ENCODE measurements at places on chromosomes 7 and 10. TPM values are rescaled to one million over a fixed set of nuclear protein-coding genes. Genes with fewer than 3 reads are reported as not detected.

DNA sequence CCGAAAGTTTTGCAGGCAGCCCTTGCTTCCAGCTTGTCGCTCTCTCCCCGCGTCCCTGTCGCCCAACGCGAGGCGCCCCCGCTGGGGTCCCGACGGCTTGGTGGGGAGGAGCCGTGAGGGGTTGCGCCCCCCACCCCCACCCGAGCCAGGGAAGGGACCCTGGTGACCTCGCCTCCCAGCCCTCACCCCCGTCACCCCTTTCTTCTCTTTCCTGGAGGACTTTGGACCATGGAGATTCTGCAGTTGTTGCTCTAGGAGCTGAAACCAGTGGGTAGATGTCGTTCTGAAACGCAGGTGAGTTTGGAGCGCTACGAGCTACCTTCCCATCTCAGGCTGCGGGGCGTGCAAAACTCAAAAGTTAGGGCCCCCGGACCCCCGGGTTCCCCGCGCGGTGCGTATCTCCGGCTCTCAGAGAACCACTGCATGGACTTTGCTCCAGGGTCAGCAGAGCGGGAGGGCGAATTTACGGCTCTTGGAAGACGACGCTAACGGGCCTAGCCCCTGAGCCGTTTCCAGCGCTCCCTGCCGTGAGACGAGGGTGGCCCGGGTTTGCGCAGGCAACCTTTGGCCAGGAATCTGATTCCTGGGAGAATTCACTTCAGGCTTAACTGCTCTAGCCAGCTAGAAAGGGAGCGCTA is 684 bp upstream of the ATXN7L1 start:
- DNase-seq = no peak

GRCh38 chr7:18788026-18788425 is 292.5 kb downstream of the HDAC9 start:
- DNase-seq = no peak

DNA sequence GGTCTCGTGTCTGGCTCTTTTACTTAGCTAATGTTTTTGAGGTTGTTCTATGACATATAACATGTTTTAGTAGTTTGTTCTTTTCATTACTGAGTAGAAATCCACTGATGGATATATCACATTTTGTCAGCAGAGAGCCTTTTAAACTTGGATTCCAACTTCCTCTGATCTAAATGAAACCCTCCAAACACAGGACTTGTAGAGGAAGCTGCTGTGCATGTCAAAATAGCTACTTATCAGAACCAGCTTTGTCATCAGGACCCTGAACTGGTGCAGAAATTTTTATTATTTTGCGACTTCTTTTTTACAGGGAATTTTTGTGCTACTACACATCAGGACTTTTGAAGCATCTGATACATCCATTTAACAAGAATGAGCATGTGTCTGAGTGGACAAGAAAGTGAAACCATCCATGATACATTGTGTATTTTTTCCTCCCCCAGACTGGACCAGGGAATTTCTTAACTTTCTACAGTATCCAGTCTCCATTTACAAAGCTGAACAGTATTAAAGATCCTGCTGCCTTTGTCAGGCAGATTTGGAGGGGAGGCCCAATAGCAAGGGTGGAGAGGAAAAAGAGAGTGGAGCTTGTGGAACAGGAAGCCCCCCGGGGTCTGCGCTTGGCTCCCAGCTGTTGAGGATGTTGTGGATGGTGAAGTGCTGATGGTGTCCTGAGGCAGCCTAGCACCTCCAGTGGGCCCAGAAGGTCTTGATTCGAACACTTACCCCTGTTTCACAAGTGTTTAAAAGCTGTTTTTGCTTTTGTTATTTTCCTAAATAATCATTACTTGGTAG is 29.3 kb upstream of the MTPAP start:
- DNase-seq = no peak

DNA sequence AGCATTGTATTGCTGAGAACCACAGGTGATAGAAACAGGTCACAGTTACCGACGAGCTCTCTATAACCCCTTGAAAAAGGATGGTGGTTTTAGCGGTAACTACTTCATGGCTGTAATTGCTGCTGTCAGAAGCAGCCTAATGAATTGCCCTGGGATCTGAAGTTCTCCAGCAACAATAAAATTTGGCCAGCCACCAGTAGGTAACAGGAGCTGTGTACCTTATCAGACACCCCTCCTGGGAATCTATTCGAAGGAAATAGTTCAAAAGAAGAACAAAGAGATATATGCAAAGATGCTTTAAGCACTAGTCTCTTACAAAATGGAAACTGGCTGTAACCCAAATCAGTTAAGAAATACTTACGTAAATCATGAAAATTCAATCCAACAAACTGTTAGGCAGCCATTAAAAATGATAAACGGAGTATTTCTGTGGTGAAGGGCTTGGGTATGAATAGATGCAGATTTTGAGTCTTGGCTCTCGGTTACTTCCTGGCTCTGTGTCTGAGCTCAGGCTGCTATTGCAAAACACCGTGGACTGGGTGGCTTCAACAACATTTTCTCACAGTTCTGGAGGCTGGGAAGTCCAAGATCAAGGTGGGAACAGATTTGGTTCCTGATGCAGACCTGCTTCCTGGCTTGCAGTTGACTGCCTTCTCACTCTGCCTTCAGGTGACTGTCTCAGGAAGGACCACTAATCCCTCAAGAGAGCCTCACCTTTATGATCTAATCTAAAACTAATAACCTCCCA is 1.6 kb downstream of the MSRB2 start:
- no peak for DNase-seq

DNA sequence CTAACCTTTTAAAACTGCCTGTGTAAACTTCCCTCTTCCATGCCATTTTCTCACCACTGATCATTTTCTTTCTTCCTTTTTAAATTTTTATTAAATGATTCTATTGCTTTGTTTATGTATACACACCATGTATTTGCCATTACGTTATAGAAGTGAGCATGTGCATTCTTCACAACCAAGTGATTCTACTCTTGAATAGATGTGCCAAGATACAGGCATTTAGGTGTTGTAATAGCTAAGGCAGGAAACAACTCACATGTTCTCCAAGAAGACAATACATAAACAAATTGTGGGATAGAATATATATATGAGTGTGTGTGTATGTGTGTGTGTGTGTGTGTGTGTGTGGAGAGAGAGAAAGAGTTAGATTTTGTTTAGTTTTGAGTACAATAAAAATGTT is 202.6 kb upstream of the SEMA3E start:
- DNase-seq = no peak

- DNase-seq = no peak
Measured at GRCh38 chr10:47246406-47247147, 53.4 kb upstream of the GDF10 start.

Gene DKK1
- polyA plus RNA-seq = 575 TPM

Gene SOSTDC1
- polyA plus RNA-seq = not detected

Gene ANXA11
- polyA plus RNA-seq = 210 TPM

Gene FAM221A
- 1.1 TPM for polyA plus RNA-seq

Gene FOXI2
- not detected for polyA plus RNA-seq

Data from BJ (cell line).